ENCODE measurements at places on chromosomes 11 and 22. TPM values are rescaled to one million over a fixed set of nuclear protein-coding genes. Genes with fewer than 3 reads are reported as not detected.

GRCh38 chr22:46309526-46310085 is 12.9 kb downstream of the GTSE1 start:
- no peak for DNase-seq

The OR6M1 gene
- total RNA-seq, result not detected

DNA sequence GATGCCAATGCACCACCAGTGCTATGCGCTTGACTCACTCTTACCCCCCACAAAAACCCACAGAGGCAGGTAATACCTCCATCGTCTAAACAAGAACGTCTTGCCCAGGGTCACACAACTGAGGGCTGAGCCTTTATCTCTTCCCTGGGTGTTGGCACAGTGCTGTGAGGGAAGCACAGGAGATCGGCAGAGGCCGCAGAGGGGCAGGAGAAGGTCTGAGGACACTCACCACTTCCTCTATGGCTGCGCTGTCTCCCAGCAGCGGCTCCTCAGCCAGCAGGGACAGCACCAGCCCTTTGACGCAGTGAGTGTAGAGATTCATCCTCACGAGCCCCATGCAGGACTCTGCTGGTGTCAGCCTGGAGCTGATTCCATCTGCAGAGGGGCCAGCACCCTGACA is 19.9 kb downstream of the HPS4 start:
- DNase-seq, result no peak

The PEX16 gene
- total RNA-seq, result 36.1 TPM

- no peak for DNase-seq
Measured at GRCh38 chr11:110862407-110862806, 150.2 kb upstream of the ARHGAP20 start.

DNA sequence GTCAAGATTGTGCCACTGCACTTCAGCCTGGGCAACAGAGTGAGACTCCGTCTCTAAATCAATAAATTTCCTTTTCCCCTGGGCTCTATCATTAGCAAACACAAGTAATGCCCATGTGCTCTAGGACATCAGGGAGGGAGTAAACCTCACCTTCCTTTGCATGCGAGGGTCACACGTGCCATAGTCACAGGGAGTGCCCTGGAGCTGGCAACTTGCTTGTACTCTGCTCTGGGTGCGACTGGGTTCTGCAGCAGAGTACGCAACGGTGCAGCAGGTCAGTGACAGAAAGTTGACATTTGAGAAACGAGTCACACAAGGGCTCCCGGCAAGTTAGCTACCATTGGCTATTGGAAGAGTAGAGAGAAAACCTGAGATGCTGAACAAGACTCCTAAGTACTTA is 32.6 kb upstream of the CHKA start:
- no peak for DNase-seq

- DNase-seq, result no peak
Measured at GRCh38 chr11:58685973-58686722, 45.6 kb downstream of the GLYAT start.

GRCh38 chr11:94974178-94974577 is 669 bp downstream of the KDM4D start:
- DNase-seq, result no peak

DNA sequence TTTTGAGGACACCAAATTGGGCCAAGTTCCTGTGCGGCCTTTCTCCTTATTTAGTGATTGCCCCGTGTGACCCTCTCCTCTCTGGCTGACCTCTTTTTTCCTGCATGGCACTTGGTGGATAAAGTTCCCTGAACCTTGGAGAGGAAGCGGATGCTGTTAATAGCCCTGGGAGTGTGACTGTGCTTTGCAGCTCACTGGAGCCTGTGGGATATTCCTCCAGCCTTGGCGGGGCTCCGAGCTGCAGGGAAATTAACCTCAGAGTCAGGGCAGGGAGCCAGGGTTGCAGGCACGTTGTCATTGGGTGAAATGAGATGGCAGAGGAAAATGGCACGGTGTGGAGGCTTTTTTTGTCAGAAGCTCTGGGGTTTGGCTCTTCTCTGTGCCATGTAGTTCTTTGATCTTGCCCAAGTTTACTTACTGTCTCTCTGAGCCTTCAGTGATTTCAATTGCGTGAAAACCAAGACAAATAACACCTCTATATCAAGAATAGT is 965 bp downstream of the OR9Q1 start:
- no peak for DNase-seq

GRCh38 chr11:130480711-130481140 is 32.3 kb downstream of the ADAMTS15 start:
- no peak for DNase-seq

DNA sequence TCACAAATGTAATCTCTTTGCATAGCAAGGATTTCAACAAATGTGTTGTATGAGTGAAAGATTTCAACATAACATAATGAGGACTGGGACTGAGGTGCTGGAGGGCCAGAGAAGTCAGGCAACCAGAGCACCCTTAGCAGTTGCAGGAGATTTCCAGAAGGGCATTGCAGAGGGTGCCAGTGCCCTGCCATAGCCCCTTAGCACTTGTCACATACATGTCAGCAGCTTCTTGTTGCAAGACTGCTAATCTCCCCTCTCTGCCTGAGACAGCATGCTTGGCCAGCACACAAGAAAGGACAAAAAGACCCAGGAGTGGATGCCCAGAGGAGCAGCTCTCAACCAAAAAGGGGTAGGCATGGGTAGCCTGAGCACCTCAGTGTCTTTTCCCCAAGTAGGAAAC is 43.2 kb downstream of the BBOX1 start:
- DNase-seq, result no peak

DNA sequence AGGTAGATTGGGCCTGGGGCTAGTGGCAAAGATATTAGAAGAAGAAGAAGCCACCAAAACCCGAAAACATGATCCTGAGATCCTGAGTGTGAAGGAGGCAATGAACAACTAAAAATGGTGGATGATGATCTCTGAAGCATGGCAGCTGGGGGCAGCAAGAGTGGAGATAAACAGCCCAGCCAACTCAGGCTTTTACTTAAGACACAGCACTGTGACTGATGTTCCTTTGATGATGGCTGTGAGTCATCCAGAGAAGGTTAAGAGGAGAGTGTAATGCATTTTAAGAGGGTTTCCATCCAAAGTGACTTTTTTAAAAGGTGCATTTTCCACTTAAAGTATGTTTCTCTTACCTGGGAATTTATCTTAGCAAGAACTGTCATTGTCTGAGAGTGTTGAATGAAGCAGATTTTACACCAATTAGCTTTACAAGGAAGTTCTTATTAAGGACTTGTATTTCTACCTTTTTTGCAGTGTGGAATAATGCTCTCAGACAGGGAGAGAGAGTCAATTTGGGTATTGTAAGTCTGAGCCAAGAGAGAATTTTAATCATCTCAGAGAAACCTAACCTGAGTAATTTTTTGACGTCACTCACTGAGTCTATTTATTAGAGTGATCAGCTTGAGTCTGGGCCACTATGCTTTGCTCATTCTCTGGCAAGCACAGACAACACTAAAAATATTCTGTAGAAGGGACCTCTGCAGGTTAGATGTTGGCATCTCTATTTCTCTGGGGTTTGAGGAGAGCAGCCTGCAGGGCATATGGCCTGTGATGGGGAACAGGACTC is 14.1 kb upstream of the CALCB start:
- DNase-seq, result no peak

GRCh38 chr11:3359092-3359824 is 19.7 kb downstream of the ZNF195 start:
- no peak for DNase-seq

The POU2AF1 gene
- total RNA-seq, result 0.33 TPM

- no peak for DNase-seq
Measured at GRCh38 chr22:45292731-45293442, 8.1 kb downstream of the UPK3A start.

DNA sequence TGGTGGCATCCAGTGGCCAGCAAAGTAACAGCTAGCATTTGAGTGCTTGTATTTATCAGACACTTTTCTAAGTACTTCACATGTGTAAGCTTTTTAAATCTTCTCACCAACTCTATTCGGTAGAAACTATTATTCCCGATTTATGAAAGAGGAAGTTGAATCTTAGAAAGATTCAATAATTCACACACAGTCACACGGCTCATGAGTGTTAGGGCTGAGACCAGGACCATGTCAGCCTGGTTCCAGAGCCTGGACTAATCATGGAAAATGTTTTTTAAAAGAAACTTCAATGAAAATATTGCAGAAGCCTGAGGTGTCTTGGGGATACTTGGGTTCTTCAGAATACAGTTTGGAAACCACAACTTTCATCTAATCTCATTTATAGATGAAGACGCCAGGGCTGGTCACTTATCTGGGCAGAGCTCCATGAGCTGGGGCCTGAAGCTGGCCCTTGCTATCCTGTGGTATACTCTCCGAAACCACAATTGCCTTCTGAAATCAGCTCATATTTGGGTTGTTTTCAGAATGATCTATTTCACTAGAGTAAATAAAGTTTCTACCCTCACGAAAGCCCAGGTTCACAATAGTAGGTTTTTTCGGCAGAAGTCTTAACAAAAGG is 4.3 kb upstream of the CRTAM start:
- DNase-seq, result no peak

GRCh38 chr11:70167723-70168404 is 35.2 kb upstream of the FADD start:
- DNase-seq, result no peak

The MPPED2 gene
- total RNA-seq, result 0.17 TPM

The CLMP gene
- 110 TPM for total RNA-seq

DNA sequence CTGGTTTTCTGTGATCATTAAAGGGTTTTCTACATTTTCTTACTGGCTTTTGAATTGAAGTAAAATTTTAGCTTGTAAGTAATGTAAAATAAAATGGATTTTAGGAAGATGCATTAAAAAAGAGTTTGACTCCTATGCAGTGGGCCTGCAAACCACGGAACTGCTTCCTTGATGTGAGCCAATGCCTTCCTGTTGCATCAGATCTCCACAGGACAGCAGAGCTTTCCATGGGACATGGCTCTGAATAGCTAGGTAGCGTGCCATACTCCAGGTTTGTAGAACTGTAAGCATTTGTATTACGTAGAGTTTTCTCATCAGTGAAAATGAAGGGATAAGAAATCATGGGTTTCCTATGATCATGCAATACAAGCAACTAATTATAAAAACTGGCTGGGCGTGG is 133.4 kb downstream of the SWAP70 start:
- no peak for DNase-seq

GRCh38 chr11:134346101-134346975 is 14.6 kb downstream of the GLB1L2 start:
- no peak for DNase-seq

GRCh38 chr11:6900327-6900999 is 8.2 kb upstream of the OR2D2 start:
- DNase-seq, result no peak

DNA sequence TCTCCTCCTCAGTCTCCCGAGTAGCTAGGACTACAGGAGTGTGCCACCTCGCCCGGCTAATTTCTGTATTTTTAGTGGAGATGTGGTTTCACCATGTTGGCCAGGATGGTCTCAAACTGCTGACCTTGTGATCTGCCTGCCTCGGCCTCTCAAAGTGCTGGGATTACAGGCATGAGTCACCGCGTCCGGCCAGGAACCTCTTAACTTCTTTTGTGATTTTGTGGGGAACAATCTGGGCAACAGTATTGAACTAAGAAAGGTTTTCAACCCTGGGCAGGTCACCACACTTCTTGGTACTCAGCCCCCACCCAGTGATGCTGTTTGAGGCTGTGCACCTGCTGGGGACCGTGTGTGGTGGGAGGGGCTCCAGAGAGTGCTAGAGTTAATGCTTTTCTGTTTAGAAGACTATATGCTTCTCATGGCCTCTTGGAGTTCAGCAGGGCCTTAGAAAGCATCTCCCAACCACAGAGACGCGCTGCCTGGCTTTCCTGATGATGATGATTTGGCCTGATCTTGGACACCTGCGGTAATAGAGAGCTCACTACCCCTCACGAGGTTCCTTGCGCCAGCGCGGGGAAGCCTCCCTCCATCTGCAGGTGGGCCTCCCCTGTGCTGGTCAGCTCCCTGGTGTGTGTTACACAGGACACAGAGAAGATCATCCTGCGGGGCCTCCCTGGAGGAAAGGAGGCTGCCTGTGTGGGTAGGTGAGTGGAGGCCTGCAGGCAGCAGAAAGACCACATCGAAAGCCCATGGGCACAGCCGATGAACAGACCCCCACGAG is 1.2 kb downstream of the DENND6B start:
- no peak for DNase-seq

The DCDC1 gene
- total RNA-seq, result 0.33 TPM

DNA sequence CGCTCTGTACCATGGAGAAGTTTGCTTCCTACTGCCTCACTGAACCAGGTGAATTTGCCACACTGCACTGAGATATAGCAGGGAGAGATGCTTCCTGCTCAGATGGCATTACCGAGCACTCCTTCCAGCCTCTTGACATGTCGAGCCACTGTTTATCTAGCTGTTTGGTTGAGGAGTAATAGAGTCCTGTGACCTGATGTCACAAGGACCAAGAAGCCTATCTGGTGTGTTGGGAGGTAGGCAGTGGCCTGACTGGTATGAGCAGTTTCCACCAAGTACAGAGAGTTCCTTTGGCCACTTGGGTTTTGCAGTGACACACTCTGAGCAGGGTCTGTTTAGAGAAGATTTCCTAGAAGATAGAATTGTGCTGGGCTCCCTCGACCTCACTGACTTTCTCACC is 5.2 kb downstream of the ACAD8 start:
- DNase-seq, result no peak

- DNase-seq, result no peak
Measured at GRCh38 chr22:22838148-22838786, 49.3 kb upstream of the IGLL5 start.

DNA sequence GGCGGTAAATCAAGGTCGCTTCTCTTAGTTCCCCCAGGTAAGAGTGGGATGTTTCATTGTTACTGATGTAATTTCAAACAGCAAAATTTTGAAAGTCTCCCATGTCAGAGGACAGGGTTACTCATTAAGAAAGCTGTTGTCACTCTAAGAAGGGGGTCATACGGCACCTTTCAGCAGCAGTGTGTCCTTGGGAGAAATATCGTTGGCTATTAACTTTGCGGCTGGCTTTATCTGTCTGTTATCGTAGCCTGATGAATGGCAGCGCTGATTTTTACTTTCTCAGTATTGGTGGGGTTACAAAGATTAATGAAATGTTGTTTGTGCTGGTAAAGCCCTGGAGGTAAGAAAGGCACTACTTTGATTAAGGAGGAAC is 27.5 kb upstream of the FBXO3 start:
- no peak for DNase-seq

The OR5T2 gene
- not detected for total RNA-seq

DNA sequence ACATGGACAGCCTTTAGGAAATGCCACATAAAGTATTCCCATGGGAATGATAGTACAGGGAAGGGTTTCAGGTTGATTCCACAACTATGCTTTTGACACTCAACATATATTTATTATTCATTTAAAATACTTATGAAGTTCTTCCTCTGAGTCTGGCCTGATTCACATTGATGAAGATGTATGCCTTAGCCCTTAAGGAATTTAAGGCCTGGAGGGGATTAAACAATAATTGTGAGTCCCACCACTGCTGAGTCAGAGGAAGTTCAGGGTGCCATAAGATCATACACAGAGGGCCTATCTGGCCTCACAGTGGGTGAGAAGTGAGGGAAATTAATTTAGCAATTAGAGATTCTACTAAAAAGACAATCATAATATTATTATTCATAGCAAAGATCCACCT is 161.1 kb upstream of the SNX19 start:
- DNase-seq, result peak; percentile 15

The ZDHHC8 gene
- 52.3 TPM for total RNA-seq

- DNase-seq, result no peak
Measured at GRCh38 chr11:10205928-10206327, 88.1 kb downstream of the SBF2 start.

- no peak for DNase-seq
Measured at GRCh38 chr11:33438301-33438700, 181.1 kb downstream of the HIPK3 start.

- no peak for DNase-seq
Measured at GRCh38 chr22:23217171-23218052, 37.1 kb downstream of the BCR start.

The LRP5 gene
- 32.6 TPM for total RNA-seq

GRCh38 chr22:37762389-37762836 is 45.3 kb upstream of the GCAT start:
- peak; percentile 62 for DNase-seq
